Stimulated activated CD4-positive, alpha-beta T cell treated with anti-CD3 and anti-CD28 coated beads, Interleukin-12 subunit alpha, Interleukin-12 subunit beta, amount 100 ng/mL, for 24 hours (primary cell): ENCODE measurements at places on chromosomes 2 and 18.

DNA sequence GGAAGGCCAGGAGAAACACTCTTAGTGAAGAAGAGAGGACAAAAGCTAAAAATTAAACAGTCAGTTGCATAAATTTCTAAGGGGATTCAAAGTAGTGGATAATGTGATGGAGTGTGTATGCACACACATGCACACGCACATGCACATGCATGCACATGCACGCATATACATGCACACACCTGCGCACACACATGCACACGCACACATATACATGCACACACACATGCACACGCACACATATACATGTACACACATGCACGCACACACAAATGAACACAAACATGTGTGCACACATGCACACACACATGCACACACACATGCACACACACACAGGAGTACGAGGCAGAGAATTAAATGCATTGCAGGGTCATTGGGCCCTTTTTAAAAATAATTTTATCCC, 117.6 kb downstream of the DNER start:
- no peak for DNase-seq

- no peak for DNase-seq
Observed at GRCh38 chr2:49162151-49162550, 7.8 kb upstream of the FSHR start.

DNA sequence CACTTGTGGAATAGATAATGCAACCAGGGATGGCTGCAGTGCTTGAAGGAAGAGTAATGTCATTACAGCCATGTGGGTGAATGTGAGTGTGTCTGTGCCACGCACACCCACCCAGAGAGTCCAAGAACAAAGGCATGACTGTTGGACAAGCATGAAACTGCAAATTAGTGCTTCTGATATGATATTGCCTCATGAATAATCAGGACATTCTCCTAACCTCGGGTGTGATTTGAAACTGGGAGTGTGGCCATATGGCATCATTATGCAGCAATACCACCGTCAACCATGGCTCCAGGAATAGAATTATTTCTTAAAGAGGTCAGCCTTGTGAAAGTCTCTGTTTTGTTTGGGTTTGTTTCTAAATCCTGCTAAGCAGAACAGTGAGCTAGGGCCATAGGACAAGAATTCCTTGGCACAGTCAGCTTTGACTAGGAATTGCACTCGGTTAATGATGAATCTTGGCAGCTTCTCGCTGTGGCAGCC, 678.0 kb upstream of the RAB6C start:
- DNase-seq = no peak

DNA sequence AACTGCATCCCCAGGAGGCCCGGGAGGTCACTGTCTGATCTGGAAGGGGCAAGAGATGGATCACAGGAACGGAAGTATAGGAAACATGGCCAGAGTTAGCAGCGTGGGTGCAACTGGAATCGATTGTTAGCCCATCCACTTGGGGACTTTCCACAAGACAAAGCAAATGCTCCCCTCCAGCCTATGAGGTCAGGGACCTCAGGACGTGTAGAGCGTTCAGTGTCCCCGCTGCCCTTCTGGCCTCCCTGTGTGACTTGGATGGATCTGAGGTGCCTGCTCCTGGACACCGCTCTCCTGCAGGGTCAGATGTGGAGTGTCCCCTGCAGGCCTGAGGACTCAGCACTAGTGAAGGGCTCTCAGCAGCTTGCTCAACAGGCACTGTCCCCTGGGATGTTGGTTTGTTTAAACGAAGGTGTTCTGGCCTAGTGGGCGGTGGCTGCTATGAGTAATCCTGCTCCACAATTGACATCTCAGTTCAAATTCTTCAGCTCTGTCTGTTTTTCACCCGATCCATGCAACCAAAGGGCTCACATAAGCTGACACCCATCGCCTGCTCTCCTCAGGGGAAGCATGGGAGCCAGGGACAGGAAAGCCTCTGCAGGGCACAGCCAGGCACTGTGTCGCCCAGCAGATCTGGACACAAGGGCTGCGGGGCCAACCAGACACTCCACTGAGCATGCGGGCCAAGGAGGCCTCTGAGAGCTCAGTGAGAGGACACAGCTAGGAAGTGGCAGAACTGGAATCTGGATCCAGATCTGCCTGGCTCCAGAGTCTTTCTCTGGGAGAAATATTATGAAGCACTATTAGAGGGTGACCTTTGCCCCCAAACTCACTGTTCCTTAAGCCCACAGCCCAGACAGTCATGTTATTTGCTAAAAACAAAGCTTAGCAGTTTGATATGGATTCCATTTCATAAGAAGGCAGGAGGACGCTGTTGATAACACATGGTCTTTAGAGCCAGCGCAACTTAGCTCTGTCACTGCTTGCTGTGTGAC, 78.5 kb downstream of the RHOB start:
- no peak for DNase-seq

DNA sequence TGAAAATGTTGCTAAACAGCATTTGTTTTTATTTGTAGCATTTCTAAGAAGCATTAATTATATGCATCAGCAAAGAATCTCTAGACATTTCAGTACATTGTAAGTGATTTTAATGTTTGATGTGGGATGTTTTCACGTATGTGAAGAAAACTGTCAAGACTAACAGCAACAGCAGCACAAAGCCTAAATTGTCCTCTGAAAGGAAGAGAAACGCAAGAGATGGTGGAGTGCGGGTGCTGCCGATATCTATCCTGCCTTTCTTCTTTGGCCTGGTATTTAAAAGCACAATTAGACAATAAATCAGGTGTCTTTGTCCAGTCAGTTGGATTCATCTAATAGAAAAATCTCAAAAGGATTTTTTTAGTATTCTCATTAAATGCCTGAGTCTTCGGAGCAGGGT, 3.1 kb downstream of the TWIST2 start:
- no peak for DNase-seq

GRCh38 chr2:23926290-23926749, 603 bp downstream of the ATAD2B start:
- DNase-seq = peak; percentile 20

DNA sequence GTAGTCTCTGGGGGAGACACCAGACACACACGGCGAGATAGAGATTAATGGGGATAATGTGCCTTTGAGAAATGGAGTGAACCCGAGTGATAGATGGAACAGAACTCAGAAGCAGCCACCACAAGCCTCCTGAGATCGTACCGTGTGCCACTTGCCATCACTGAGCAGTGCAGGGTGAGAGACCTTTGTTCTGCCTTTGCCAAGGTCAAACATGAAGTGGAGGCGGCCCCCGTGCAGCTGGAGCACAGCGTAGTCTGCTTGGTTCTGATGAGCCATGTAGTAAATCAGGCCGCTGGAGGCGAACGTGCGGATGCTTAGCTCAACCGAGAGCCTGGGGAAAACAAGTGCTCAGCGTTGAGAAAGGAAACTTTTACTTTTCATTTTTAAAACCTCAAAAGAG, 167.0 kb downstream of the LAMA1 start:
- DNase-seq = no peak

GRCh38 chr18:60329131-60329530, 43.4 kb downstream of the MC4R start:
- DNase-seq = no peak
